Vagina (tissue), 2 donors: ENCODE measurements at places on chromosomes 6 and 20.
A peak's percentile ranks its signal among the peaks of the same experiment; 100 is the strongest.

- no peak for DNase-seq
Observed at GRCh38 chr20:53079828-53080686, 107.9 kb downstream of the TSHZ2 start.

DNA sequence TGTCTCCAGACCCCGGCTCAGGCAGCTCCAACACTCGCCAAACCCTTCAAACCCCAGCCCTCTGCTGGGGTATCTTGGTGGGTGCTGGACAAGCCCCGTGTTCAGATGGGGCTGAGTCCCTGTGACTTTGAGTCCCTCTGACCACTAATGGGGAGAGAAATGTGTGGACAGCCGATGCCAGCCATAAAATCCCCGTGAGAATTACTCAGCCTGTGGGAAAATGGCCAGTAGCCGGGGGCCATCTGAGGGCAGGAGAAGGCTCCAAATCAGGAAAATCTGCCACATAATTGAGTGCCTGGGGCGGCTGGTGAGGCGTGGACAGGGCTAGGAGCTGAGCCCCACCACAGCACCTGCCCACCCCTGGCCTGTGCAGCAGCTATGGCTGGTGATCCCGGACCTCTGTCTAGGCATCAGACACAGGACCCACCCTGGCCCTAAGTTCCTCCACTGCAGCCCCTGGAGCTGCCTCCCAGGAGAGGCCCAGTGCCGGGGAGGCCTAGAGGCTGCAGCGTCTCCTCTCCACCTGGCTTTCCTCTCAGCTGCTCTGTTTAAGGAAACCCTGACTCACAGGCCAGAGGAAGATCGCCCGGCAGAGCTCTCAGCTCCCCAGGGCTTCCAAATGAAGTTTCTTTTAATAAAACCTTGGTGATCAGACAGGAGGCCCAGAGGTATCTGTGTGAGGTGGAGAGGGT lies 53.7 kb upstream of the SLCO4A1 start:
- no peak for DNase-seq

- no peak for DNase-seq
Observed at GRCh38 chr6:117270055-117270842, 4.9 kb downstream of the VGLL2 start.

- DNase-seq, result no peak
Observed at GRCh38 chr20:45810191-45810970, 2.1 kb upstream of the UBE2C start.

- peak; percentile 44 for DNase-seq
Observed at GRCh38 chr6:107634324-107635056, 144.6 kb downstream of the SOBP start.

DNA sequence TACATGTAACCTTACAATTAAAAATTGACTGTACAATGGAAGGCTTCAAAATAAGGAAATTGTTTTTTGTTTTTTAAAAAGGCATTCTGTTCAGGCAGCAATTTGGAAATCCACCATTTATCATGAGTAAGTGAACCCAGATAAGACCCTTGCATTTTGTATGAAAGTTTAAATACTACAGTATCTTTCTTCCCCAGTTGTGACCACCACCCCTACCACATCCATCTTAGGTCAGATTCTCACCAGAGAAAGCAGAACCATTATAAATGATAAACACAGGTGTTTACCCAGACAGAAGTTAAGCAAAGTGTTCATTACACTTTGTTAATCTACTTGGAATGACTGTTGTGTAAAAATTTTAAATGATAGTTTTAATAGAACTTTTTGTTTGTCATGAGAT lies 20.2 kb downstream of the SENP6 start:
- no peak for DNase-seq

GRCh38 chr6:148770408-148771211 lies 23.8 kb downstream of the UST start:
- no peak for DNase-seq

- no peak for DNase-seq
Observed at GRCh38 chr20:828987-829386, 4.5 kb upstream of the FAM110A start.

DNA sequence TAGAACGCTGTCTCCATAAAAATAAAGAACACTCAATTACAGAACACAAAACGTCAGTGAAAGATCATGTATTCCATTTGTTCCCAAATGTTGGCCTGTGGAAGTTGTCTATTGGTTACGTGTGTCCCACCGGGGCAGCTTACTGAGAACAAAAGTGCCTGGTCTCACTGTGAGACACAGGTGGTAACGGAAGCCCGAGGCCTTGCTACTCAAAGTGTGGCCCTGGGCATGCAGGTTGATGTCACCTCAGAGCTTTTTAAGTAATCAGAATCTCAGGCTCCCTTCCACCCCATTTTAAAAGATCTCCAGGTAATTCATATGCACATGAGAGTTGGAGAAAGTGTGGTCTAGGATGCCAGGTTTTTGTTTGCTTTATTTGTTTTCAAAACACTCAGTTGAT lies 422.5 kb upstream of the OPRM1 start:
- DNase-seq, result no peak

DNA sequence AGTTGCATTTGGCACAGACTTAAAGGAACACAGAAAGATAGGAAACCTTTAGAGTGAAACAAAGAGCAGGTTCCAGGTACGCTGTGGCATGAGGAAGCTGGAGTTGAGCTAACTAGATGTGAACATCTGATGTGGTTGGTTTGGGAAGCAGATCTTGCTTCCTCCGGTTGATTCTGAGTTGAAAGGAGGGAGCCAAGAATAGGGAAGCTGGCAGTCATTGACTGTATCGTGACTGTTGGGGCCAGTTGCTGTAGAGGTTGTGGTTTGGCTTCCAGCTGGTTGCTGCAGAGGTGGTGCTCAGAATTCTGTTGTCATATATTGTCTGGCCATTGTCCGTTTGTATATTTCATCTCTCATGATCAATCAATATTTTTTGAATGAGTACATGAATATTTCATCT lies 325.9 kb downstream of the PLCB1 start:
- no peak for DNase-seq

DNA sequence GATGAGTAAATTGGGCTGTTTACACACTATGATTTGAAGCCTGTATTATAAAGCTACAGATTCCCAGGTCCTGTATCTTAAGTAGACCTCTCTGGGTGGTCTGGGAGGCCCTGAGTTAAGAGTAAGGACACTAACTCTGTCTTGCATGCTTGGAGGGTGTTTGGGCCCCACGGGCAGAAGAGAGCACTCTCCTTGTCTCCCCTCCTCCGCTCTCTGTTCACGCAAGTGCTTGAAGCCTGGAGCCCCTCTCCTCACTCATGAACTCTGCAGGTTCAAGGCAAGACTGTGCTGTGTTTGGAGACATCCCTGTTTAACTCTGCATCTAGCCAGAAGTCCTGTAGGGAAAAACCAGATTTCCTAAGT lies 154.0 kb downstream of the ZDHHC14 start:
- DNase-seq, result no peak

- DNase-seq, result no peak
Observed at GRCh38 chr20:41213150-41213820, 75.9 kb downstream of the PLCG1 start.

DNA sequence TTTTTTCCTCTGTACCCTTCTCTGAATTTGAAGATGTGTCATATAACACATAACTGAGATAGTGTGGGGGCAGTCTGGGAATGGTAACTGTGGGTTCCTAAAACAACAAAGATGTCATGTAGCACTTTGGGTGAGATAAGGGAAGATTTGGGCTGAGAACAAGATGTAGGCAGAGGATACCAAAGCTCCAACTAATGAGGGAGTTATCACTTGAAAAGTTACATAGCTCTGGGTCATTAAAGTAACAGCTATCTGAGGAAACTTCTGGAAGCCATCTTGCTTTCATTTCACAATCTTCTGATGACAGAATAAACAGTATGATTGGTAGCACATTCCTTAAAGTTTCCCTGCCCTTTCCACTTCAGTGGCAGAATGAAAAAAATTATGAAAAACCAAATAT lies 255.4 kb downstream of the TBX18 start:
- no peak for DNase-seq

- no peak for DNase-seq
Observed at GRCh38 chr6:150269130-150269856, 99.5 kb upstream of the IYD start.

GRCh38 chr6:79861023-79861422 lies 86.3 kb downstream of the ELOVL4 start:
- no peak for DNase-seq

GRCh38 chr6:129684903-129685661 lies 24.9 kb downstream of the ARHGAP18 start:
- DNase-seq, result no peak

- DNase-seq, result no peak
Observed at GRCh38 chr6:157226026-157226625, 97.2 kb downstream of the TMEM242 start.

DNA sequence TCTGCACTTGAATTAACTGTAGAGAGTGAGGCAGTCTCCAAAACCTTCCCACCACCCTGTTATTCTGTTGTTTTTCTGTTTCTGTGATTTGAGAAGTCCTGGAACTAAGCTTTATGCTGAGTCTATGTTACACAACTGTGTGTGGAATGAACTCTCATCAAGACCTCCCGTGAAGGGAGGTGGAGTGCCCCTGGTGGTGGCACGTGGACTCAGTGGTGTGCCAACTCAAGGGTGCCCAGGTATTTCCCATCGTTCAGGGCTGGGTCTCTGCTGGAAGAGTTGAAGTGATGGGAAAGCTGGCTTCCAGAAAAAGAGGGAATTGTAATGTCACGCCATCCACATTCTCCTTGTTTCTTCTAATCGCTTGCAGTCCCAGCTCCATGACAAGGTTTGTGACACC lies 374.2 kb downstream of the SMOC2 start:
- no peak for DNase-seq

GRCh38 chr6:124669713-124670480 lies 292.3 kb upstream of the RNF217 start:
- DNase-seq, result no peak

GRCh38 chr6:112683106-112683505 lies 336.0 kb downstream of the RFPL4B start:
- no peak for DNase-seq

- no peak for DNase-seq
Observed at GRCh38 chr6:143215771-143216170, 155.1 kb downstream of the AIG1 start.
